ENCODE measurements at places on chromosomes 11 and 22.

DNA sequence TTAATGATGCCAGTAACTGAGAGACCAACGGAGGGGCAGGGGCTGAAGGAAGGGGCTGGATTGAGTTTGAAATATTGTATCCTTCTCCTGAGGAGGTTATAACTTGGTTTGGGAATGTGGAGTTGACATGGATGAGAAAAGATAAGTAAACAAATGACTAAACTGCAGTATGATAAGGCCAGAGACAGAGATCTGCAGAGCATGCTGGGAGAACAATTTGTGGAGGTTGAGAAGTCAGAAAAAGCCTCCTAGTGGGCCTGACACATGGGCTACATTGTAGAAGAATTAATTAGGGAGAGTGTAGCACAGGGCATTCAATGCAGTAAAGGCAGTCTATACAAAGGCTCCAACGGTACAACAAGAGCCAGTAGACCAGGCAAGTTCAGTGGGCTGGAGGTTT, 55.9 kb downstream of the SPON1 start:
- DNase-seq = no peak

DNA sequence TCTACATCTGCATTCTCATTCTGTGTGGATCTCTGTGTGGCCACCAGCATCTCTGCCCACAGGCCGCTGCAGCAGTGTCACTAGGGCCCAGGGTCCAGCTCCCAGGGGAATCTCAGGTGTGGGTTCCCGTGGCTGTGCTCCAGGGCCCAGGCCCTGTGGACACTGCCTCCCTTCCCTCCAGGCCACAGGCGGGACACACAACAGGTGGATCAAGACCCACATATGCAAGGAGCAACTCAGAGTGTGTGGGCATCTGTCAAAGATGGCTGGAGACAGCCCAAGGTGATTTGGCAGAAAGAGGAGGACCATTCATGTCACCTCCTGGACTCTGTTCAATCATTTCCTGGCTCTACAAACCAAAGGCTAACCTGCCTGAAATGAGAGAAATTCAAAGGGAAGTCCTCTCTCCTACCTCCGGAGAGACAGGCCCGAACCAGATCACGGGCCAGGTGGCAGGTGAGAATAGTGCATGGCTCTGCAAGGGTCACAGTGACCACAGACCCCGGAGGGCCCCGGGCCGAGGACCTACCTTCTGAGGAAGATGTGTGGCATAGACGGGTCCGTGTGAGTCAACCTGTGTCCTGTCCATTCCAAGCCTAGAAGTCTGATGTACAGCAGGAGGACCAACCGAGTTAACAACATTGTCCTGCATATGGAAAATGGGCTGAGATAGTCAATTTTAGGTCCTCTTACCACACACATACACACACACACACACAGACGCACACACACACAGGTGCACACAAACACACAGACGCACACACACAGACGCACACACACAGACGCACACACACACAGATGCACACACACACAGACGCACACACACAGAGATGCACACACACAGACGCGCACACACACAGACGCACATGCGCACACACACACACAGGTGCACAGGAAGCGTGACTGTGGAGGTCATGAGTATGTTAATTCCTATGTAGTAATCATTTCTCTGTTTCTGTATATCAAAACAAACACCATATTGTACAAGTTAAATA, 1068.5 kb downstream of the BRD1 start:
- DNase-seq = no peak

GRCh38 chr11:124108156-124108555, 7.1 kb upstream of the VWA5A start:
- DNase-seq = no peak

- DNase-seq = no peak
Observed at GRCh38 chr11:114892381-114893197, 214.3 kb downstream of the NXPE2 start.

DNA sequence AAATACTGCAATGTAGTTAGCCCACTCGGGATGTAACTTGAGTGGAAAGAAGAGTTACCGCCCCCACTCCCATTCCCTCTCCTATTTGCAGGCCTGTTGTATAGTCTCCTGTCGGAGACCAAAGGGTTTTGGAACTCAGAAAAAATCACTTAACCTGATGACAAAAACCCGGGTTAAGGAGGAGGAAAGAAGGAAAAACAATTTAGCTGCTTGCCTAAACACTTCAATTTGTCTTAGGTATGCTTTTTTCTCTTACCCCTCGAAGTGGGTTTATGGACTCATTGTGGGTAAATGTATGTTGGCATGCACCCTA, 2.2 kb downstream of the YAP1 start:
- DNase-seq = no peak

GRCh38 chr22:42711895-42712837, 8.5 kb downstream of the A4GALT start:
- no peak for DNase-seq

DNA sequence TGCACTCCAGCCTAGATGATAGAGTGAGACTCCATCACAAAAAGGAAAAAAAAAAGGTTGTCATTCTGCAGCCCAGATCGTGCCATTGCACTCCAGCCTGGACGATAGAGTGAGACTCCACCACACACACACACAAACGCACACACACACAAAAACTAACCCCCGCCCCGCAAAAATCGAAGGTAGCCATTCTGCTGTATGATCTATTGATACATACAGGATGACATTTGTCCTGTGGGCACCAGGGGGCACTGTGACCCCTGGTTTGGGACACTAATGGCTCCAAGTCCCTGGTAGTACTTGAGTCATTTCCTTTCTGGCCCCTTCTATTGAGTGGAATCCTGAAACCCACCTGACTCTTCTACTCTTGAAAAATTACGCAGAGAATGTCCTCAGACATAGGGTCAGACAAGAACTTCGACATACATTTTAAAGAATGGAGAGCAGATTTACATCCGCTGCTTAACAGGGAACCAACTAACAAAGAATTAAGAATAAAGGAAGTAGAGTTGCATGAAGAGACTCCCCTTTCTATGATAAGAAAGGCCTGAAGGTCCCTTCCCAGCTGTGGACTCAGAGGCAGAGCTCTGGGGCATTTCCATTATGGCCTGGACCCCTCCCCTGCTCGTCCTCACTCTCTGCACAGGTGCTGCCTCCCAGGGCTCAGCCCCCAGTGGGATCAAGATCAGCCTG, 35.0 kb upstream of the PRAME start:
- peak; percentile 73 for DNase-seq

GRCh38 chr22:43342347-43343261, 568 bp downstream of the SCUBE1 start:
- DNase-seq = peak; percentile 53

DNA sequence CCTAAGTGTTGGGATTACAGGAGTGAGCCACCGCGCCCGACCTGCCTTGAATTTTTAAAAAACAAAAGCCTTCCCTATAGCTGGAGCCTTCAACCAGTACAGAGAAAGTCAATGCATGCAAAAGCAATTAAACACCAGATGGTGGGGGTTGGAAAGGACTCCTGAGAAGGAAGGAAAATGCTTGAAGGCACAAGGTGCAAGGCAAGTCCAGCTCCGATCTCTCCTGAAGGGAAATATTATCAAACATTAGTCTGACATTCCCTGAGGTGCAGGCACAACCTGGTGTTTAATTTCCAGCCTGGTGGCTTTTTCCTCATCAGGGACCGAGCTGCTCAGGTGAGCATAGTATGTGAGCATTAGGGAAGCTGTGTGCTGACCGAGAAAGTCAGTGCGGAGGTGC, 12.9 kb upstream of the RAPSN start:
- no peak for DNase-seq

DNA sequence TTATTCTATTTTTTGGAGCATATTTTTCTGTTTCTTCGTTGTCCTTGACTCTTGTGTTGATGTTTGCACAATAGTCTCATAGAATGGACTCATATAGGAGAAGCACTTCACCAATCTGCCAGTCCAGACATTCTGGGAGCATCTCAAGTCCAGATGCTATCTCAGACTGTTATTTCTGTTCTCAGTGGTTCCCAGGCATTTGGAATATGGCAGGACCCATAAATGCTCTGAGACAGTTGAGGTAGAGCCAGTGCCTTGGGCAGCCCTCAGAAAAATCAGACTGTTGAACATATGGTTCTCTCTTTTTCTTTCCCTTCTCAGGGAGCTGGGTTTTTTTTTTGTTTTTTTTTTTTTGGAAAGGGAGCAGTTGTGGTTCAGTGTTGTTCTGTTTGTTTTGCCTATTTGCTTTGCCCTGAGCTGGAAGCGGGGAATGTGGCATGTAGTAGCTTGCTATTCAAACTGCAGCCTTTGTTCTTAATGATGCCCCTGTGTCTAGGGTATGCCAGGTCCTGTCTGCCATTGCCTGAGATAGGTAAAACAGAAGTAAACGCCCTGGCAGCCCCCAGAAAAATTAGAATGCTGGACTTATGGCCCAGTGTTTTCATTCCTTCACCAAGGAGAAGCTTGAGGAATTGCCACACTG, 3.7 kb upstream of the MS4A2 start:
- no peak for DNase-seq

DNA sequence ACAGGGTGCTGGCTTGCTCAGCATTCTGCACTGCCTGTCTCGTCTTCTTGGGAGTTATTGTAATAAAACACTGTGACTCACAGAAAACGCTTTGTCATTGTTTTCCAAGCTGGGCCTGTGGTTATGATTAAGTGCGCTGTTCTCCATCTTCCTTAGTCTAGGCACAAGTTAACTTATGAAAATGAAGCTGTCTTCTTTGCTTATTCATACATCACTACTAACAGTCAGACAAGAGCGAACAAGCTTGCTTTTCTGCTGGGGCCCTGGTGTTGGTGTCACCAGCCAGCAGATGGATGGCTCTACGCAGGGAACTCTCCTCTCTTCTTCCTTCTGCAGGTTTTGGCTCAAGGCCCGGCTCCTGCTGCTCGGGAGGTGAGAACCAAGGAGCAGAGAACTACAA, 380.1 kb upstream of the SYN3 start:
- no peak for DNase-seq

- no peak for DNase-seq
Observed at GRCh38 chr22:48507171-48507570, 1320.5 kb downstream of the BRD1 start.

DNA sequence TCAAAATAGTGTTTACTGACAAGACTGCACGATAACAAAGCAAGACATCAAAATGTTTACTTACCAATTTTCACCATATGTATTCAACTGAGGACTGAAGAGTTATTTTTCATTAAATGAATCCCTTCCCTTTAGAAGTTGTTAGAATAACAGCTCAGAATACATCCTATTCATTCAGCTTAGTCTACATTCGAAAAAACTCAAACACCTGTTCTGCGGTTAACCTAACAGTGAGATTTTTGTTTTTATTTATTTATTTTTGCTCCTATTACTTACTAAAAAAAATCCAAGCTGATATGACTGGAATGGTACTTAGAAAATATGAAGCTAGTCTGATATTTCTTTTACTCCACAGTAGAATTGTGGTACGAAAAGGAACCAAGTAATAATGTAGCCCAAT, 10.0 kb downstream of the KCNA4 start:
- DNase-seq = no peak

GRCh38 chr11:68535098-68535497, 74.5 kb downstream of the PPP6R3 start:
- no peak for DNase-seq

DNA sequence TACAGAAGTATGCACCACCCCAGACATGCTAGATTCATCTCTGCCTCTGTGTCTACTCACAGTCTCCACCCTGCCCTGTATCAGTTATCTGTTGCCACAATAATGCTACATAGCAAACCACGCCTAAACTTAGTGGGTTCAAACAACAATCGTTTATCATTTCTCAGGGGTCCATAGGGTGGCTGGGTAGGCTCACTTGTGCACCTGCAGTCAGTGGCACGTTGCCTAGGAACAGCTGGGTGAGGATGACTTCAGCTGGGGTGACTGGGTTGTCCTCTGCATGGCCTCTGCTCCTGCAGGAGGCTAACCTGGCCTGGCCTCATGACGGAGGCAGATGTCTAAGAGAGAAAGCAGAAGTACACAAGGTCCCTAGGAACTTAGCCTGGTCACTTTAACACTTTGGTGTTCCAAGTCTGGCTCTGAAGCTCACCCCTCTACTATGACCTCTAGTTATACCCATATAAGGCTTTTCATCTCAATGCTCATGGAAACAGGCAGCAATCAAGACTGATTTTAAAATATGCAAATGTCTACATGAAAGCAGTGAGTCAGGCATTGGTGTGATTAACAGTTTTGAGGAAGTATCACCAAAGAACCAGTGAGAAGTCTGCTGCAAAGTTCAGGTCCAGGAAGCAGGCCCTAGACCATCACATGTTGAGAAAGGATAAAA, 10.7 kb downstream of the OLFML1 start:
- DNase-seq = no peak

- no peak for DNase-seq
Observed at GRCh38 chr22:17716529-17716928, 57.7 kb downstream of the BID start.

DNA sequence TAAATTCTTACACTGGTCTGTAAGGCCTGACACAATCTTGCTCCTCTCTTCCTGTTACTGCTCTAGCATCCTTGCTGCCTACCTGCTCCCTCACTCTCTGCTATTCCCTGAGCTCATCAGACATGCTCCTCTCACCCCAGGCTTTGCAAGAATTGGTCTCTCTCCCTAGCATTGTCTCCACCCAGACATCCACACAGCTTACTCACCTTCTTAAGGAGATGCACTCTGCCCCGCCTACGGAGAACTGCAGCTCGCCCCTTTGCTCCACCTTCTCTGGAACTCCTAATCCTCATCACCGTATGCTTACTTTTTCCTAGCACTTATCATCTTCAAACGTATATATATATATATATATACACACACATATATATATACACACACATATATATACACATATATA, 23.3 kb upstream of the TMPRSS5 start:
- no peak for DNase-seq

GRCh38 chr11:127598476-127598875, 597.9 kb upstream of the KIRREL3 start:
- no peak for DNase-seq

GRCh38 chr22:38203855-38204514, 2.2 kb downstream of the MAFF start:
- DNase-seq = no peak

DNA sequence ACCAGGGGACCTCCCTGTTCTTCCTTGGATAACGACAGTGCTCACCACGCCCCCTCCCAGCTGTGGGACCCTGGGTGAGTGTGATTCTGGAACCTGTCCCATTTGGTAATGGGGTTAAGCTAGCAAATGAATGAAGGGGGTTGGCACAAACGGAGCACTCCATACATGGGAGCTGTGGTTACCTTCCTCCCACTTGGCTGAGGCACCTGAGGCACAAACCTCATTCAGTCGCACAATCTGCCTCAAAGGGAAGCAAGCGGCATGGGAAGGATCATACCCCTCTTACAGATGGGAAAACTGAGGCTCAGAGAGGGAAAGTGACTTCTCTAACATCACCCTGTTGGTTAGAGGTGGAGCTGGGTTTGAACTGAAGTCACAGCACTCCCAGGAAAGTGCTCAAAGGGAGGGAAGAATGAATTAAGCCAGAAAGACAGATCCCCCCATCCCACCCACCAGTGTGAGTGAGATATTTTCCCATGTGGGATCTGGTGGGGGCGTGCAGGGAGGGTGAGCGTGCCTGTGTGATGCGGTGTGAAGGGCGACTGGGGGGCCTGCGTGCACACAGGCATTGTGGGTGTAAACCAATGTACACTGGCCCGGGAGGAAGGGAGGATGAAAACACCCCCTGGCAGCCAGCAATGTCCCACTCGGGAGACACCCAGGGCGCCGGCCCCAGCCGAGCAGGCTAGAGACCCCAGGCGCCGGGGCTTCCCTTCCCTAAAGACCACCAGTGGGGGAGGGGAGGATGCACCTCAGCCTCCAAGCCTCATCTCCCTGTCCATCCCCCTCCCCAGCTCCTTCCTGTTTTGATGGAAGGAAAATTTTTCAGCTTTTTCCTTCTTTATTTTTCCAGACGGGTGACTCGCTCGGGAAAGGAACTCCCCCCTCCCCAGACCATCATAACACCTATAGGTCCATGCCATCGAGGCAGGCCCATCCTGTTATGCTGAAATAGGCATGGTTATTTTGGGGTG, 8.0 kb upstream of the PDGFB start:
- DNase-seq = no peak
